Activated CD4-positive, alpha-beta T cell treated with anti-CD3 and anti-CD28 coated beads, Interleukin-2, amount 10 ng/mL, durations not matched to agents 7 days and 5 days (primary cell): ENCODE measurements at places on chromosomes 3 and 15. TPM values are rescaled to one million over a fixed set of nuclear protein-coding genes. Genes with fewer than 3 reads are reported as not detected.

Gene ALDH1A2
- not detected for total RNA-seq

Gene IGSF10
- total RNA-seq: not detected

Gene ACKR4
- total RNA-seq: not detected

Gene CCDC66
- total RNA-seq: 40.0 TPM

GRCh38 chr3:184354121-184354728, 7.2 kb downstream of the CLCN2 start:
- peak; percentile 62 for DNase-seq

- DNase-seq: peak; percentile 33
Observed at GRCh38 chr3:134364061-134364935, 9.9 kb downstream of the AMOTL2 start.

- DNase-seq: no peak
Observed at GRCh38 chr3:182190056-182190455, 478.3 kb downstream of the SOX2 start.

GRCh38 chr3:71581457-71582035, 2.0 kb downstream of the FOXP1 start:
- peak; percentile 20 for DNase-seq

DNA sequence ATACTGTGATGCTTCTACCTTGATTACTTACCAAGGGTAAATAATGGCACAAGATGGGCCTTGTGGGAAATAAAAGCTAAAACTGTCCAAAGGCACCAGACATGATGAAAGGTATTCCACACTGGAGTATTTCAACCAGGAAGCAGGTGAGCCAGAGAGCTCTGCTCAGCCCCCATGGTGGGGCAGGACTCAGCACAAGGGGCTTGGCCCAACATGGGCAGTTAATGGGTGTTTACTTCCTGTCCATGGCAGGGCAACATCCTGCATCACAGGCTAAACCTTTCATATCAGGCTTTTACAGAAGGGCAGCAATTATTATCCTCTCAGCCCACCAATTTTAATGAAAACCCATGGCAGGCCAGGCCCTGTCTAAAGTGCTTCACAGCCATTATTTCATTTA, 38.2 kb downstream of the MAGI1 start:
- DNase-seq: no peak

DNA sequence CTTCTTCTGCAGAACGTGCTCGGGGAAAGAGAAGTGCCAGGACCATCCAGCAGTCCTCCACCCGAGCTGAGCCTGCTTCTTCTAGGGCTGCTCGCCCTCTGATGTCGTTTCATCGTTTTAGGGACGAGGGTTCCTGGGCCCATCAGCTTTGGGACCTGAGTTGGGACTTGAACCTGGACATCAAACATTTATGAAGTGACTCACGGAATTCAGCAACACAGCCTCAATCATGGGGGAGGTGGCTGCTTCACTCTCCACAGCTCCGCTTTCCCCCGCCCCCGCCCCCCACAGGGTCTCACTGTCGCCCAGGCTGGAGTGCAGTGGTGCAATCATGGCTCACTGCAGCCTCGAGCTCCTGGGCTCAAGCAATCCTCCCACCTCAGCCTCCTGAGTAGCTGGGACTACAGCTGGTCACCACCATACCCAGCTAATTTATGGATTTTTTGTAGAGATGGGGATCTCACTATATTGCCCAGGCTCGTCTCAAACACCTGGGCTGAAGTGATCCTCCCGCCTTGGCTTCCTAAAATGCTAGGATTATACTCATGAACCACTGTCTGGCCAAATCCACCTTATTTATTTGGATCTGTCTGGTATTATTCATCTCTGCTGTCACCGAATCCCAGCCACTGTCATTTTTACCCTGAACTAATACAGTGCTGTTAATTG, 725 bp upstream of the SCAMP2 start:
- DNase-seq: no peak
